Stimulated activated CD8-positive, alpha-beta memory T cell treated with anti-CD3 and anti-CD28 coated beads, Interleukin-15, amount 100 ng/mL, for 1 hour (primary cell): ENCODE measurements at places on chromosomes 1 and 21.

DNA sequence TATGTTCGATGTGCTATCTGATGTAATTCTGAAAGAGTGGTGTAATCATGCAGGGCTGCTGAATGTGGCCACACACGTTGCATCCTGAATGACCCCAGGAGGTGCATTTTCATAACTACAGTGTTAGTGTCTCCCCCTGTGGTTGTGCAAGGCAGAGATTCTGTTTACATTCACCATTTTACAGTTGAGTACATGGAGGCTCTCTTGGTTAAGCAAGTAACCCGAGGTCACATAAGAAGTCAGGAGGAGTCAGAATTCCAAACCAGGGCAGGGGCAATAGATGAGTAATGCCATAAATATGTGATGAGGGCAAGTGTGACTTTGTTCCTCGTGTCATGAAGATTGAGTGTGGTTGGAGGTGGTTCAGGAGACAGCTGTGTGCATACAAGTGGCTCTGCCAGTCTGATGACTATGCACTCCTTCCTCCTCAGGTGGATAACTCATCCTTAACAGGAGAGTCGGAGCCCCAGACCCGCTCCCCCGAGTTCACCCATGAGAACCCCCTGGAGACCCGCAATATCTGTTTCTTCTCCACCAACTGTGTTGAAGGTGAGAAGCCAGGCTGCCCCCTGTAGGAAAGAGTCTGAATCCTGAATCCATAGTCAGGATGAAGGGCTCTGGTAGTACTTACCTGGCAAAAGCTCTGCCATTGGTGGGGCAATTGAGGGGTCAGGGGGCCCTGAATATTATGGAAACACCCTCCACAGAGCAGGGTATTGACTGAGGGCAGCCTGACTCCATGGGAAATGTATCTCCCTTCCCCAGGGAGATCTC, 9.3 kb downstream of the ATP1A2 start:
- no peak for DNase-seq

DNA sequence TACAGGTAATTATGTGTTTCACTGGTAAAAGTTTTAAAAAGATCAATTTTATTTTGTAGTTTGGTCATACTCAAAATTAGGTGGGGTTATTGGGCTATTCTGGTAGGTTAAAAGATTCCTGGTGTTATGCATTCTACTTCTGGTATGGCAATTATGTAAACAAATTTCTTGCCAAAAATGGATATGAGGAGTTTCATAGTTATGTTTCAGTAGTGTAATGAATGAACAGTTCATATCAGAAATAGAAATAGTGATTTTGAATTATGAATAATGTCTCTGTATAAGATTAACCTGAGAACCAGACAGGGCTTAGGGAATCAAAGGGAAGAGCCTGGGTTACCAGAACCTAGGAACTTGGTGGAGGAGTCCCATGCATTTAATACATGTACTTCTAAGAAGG, 15.9 kb downstream of the ATF6 start:
- DNase-seq, result no peak

- DNase-seq, result no peak
Measured at GRCh38 chr1:17924578-17924977, 169.4 kb downstream of the ACTL8 start.

GRCh38 chr1:113156368-113156767, 83.4 kb downstream of the LRIG2 start:
- DNase-seq, result no peak

- no peak for DNase-seq
Measured at GRCh38 chr1:203295796-203296195, 9.5 kb upstream of the BTG2 start.

GRCh38 chr1:219568733-219569132, 44.2 kb downstream of the ZC3H11B start:
- no peak for DNase-seq

DNA sequence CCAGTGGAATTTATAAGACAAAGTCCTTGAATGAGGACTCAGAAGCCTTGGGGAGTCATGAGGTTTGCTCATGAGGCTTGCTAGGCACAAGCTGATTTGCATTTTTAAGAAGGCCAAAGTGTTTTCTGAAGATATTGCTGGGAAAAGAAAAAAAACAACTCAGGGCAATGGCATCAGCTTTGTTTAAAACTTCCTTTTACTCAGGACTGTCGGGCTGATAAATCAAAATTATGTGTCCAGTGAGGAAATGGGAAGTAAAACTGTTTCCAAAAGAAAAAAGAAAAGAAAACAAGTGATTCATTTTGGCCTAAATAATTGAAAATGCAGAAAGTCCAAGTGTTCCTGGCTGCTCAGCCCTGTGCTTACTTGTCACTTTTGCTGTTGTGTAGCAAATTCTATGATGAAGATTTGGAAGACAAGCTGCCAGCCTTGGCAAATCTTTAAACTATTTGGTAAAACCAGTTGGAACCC, 282.4 kb downstream of the HLX start:
- DNase-seq, result no peak

GRCh38 chr1:147585640-147586383, 44.5 kb downstream of the BCL9 start:
- no peak for DNase-seq

DNA sequence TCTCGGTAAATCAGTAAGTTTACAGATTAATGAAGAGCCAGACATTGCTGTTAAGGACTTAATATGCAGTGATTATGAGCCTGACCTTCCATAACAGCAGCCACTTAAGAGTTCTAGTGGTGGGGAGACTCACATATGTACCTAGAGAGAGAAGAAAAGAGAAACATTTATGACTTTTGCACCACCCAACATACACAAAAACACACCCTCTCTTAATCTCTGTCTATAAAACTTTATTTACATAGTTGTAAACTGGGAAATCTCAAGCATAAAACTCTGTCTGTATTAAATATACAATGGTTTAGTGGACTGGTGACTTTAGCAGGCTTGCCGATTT, 347.4 kb upstream of the ADGRL2 start:
- no peak for DNase-seq

DNA sequence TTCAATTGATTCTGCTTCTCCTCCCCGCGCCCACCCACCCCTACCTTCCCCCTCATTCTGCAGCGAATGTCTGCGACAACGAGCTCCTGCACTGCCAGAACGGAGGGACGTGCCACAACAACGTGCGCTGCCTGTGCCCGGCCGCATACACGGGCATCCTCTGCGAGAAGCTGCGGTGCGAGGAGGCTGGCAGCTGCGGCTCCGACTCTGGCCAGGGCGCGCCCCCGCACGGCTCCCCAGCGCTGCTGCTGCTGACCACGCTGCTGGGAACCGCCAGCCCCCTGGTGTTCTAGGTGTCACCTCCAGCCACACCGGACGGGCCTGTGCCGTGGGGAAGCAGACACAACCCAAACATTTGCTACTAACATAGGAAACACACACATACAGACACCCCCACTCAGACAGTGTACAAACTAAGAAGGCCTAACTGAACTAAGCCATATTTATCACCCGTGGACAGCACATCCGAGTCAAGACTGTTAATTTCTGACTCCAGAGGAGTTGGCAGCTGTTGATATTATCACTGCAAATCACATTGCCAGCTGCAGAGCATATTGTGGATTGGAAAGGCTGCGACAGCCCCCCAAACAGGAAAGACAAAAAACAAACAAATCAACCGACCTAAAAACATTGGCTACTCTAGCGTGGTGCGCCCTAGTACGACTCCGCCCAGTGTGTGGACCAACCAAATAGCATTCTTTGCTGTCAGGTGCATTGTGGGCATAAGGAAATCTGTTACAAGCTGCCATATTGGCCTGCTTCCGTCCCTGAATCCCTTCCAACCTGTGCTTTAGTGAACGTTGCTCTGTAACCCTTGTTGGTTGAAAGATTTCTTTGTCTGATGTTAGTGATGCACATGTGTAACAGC, 339.9 kb downstream of the NTNG1 start:
- DNase-seq, result no peak

GRCh38 chr1:29586215-29586614, 349.9 kb downstream of the PTPRU start:
- DNase-seq, result no peak

DNA sequence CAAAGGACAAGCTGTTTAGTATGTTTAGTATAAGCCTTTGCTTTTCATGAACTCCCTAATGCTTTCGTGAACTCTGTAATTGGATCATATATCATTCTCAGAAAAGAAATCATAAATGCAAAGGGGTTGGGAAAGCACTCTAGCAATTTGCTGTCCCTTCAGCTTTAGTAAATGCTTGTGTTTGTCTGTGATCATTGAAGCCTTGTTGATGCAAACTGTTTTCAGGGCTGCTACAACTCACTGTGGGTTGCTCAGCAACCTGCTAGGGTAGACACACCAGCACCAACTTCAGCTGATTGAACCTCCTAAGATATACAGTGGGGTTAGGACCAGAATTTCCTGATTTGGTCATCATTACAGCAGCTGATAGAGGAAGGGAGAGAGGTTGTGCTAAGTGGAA, 95.0 kb downstream of the SGIP1 start:
- no peak for DNase-seq

DNA sequence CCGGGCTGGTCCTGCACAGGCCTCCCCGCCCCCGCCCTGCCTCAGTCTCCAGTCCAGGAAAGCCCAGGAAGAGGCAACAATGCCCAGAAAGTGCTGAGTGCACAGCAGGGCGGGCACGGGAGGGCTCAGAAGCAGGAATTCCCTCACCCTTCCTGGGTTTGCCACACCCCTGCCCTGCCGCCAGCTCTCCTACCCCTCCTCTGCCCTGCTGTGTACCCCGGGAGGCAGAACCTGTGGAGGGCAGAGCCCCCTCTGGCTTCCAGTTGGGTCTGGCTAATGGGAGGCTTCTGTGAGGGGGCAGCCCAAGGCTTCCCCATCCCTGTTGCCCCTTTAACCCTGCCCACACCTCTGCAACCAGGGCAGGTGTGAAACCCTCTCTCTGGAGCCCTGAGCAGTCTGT, 47.5 kb upstream of the CSF3R start:
- DNase-seq, result no peak

GRCh38 chr1:90273241-90273774, 278.4 kb downstream of the ZNF326 start:
- DNase-seq, result no peak

GRCh38 chr1:247156787-247157232, 15.0 kb downstream of the ZNF124 start:
- DNase-seq, result no peak

GRCh38 chr1:163315773-163316374, 5.9 kb upstream of the NUF2 start:
- DNase-seq, result peak; percentile 25

DNA sequence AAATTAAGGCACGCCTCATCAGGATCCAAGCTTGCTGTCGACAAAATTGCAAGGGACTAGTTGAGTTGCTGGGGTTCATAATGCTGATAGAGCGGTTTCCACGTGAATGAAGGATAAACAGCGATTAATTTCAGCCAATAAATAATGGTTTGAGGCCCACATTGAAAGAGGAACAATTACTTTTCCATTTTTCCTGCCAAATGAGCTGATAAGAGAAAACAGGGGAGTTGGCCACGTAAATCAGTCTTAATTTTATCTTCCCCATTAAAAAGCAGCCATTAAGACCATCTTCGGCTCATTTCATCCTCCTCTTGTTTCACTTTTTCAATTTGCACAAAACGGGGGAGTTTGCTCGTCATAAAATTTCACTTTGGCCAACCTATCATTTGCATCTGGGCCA, 235.5 kb upstream of the RRP15 start:
- no peak for DNase-seq

GRCh38 chr1:152141971-152142584, 16.9 kb downstream of the RPTN start:
- DNase-seq, result no peak

DNA sequence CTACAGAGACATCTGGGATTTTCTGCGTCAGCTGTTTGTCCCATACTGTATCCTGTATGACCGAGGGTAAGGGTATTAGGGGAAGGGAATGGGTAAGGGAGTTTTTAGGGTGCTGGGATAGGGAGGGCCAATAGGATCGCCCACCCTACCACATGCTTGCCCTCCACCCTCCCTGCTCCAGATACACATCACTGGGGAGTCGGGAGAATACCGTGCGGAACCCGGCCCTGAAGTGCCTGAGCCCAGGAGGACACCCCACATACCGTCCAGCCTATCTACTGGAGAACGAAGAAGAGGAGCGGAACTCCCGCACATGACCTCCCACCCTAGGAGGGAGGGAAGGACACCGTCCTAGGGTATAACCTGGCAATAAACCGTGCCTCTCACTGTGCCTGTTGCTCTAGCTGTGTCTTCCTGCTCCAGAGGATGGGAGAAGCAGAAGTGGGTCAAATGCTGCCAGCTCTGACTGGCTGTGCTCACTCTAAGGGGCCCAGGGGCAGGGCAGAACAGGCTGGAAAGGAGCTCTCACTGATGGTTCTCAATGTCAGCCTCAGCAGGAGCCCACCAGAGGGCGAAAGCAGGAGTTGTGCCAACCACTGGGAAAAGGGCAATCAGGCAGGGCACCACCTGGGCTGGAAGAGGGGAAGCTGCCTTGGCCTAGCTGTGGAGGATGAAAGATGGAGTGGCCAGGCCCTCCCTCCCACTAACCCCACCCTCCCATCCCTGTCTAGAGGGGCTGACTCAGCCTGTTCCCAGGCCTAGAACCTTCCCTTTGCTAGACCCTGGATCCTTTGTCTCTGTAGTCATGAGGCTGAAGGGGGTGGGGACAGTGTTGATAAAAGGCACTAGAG, 440 bp upstream of the LENEP start:
- no peak for DNase-seq

DNA sequence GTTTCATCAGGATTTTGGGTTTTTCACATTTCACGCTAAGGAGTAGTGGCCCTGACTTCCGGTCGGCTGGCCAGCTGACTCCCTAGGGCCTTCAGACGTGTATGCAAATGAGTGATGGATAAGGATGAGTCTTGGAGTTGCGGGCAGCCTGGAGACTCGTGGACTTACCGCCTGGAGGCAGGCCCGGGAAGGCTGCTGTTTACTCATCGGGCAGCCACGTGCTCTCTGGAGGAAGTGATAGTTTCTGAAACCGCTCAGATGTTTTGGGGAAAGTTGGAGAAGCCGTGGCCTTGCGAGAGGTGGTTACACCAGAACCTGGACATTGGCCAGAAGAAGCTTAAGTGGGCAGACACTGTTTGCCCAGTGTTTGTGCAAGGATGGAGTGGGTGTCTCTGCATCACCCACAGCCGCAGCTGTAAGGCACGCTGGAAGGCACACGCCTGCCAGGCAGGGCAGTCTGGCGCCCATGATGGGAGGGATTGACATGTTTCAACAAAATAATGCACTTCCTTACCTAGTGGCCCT, 23.1 kb upstream of the TNFRSF1B start:
- DNase-seq, result no peak

GRCh38 chr1:37795340-37796125, 1.9 kb downstream of the MANEAL start:
- DNase-seq, result no peak
